ENCODE measurements at places on chromosomes 6 and 20.
A peak's percentile ranks its signal among the peaks of the same experiment; 100 is the strongest.

- DNase-seq, result peak; percentile 55
Observed at GRCh38 chr6:152952866-152953509, 29.9 kb downstream of the FBXO5 start.

DNA sequence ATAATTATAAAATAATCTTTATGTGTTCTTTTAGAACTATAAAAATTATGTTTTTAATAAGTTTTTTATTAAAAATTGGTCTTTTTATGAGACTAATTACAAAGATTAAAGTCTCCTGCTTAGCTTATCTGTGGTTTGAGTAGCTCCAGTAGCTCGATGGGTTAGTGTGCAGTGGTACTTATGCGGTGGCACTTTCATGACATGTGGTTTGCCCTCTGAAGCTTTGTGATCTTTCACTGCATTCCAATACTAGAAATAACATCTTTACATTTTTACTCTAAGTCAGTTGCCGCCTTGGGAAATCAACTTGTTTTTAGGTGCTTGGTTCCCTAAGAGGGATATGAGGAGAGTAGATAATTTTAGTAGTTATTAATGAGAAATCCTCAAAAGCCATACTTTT is 699.5 kb upstream of the FLRT3 start:
- no peak for DNase-seq

DNA sequence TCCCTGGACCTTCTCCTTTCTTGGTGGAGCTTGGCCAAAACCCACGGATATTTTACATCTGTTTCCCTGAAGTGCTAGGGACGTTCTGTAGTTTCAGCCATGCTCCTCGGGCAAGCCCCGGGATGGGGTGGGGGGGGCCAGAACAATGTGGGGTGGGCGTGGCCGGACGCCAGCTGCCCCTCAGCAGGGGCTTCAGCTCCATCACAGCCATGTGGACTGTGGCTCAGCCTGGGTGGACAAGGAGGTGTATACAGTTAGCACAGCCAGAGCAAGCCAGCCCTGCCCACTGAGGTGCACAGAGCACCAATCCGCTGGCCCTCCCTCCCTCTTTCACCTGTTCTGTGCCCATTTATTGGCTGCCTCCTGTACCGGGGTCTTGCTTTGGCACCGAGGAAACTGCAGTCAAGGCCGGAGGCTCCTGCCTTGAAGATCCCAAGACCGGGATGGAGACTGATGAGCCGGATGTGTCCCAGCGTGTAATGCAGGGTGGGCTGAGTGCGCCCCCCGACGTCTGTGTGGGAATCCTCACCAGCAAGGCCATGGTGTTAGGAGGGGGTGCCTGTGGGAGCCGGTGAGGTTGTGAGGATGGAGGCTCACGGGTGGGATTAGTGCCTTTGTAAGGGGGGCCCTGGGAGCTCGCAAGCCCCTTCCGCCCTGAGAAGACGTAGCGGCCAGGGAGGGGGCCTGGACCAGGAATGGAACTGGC is 28.0 kb downstream of the FRMD1 start:
- DNase-seq, result no peak

DNA sequence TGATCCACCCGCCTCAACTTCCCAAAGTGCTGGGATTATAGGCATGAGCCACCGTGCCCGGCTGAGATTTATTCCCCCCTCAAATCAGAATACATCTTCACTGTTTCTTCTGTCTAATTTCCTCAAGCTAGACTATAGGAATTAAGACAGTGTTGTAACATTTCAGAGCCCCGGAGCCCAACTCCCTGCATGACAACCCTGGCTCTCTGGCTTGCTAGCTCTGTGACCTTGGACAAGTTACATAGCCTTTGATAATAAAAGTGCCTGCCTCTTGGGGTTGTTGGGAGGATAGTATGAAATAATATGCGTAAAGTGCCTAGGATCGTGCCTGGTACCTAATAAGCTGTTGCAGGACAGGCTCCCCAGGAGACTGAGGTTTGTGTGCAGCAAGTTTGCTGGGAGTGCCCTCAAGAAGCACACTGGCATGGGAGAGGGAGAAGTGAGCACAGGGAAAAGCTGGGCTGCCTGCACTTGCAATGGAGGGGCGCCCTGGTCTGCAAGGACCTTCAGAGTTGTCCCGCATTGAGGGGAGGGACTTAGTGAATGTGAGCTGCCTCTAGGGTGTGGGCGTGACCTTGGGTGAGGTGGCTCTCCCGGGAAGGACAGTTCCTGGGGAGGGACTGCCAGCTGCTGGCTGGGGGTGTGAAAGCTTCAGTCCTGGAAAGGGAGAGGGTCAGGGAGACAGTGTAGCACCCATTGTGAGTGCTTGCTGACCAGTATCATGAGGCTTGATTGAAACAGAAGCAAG is 43.4 kb downstream of the TAF8 start:
- DNase-seq, result no peak

GRCh38 chr20:43824309-43825050 is 90.2 kb upstream of the TOX2 start:
- no peak for DNase-seq

DNA sequence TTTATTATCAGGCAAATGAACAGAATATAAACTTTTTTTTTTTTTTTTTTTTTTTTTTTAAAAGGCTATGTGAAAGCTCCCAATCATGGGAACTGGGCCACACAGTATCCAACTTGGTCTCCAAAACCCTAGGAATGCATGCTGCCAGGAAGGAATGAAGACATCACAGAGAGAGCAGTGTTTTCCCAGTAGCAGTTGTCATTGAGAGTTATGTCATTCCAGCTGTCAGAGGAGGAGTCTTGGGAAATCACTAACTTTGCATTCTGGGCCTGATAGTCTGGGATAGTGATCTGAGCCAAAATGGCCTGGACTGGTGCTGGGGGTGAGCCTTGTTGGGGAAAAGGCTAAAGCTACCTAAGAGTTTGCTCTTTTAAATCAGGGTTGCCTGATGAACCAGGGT is 231.3 kb upstream of the MAP3K7 start:
- DNase-seq, result no peak

- DNase-seq, result no peak
Observed at GRCh38 chr6:92864966-92865555, 554.3 kb downstream of the EPHA7 start.

DNA sequence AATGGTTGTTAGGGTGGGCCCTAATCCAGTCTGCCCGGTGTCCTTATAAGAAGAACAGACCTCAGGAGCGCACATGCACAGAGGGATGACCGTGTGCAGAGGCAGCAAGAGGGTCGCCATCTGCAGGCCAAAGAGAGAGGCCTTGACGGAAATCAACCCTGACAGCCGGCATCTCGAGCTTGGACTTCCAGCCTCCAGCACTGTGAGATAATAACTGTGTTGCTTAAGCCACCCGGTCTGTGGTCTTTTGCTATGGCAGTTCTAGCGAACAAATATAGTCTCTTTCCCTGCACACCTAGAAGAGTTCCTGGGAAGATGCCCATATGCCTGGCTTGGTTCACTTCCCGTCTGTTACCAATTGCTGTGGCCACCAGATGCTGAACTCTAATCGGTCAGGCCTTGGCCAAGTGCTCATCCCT is 35.3 kb upstream of the PTGIS start:
- peak; percentile 39 for DNase-seq

DNA sequence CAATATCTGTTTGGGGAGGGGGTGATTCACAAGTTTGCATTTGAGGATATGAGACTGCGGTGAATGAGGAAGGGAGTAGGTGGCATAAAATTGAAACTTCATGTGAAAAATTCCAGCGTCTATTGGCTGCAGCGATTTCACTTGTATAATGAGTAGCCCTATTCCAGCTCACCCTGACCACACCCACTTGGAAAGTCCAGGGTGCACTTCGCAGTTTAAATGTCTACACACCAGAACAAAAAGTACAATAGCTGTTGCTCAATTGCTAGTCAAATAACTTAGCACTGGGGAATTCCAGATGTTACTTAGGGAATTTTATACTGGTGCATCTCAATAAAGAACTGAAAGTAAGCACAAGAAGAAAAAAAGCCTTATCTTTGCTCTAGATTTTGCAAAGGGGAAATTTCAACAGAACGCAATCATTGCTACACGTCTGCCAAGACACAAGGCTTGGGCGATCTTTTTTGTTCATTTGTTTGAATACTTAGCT is 6.3 kb downstream of the TNFAIP3 start:
- peak; percentile 88 for DNase-seq

DNA sequence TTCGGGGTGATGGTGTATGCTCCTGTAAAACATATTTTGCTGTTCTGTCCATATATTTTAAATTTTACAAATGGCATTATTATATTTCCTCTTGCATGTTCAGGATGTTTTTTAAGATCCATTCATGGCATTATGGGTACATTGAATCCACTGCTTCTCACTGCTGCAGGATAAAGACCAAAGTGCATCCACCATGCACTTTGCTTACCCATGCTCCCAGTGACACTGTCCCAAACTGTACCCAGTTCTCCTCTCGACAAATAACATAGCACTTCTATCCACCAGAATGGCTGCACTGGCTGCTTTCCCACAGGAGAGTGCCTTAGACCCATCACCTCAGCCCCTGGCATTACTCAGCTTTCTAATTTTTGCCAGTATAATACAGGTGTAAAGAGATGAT is 29.7 kb downstream of the MTRES1 start:
- no peak for DNase-seq

- DNase-seq, result no peak
Observed at GRCh38 chr20:44319839-44320422, 8.9 kb upstream of the FITM2 start.

GRCh38 chr20:20754714-20755113 is 42.3 kb upstream of the RALGAPA2 start:
- no peak for DNase-seq

DNA sequence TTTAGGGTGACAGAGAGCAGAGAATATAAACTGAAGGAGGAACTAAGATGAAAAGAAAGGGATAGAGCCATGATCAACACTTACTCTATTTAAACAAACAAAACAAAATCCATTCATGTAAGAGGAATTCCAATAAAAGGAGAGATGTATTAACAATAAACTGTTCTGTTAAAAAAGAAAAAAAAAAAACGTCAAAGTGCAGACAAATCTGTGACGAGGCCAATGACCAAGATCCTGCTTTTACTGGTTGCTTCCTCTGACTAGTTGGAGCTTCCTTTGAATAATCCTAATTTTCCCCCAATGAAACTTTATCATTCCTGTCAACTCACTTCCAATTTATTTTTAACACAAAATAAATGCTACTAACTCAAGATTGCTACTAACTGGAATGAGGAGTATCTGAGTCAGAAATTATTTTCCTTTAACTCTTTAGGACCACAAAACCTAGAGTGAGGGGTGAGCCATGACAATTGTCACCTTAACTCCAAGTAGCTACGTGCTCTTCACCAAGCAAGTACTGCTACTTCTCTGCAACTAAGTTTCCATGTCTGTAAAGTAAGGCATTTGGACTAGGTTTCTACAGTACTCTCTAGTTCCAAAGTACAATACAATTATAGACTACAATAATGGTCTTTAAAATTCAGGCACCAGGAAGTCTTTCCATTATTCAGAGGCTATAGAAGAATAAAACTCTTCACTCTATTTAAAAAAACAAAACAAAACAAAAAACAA is 152.0 kb downstream of the PTPRK start:
- peak; percentile 65 for DNase-seq

DNA sequence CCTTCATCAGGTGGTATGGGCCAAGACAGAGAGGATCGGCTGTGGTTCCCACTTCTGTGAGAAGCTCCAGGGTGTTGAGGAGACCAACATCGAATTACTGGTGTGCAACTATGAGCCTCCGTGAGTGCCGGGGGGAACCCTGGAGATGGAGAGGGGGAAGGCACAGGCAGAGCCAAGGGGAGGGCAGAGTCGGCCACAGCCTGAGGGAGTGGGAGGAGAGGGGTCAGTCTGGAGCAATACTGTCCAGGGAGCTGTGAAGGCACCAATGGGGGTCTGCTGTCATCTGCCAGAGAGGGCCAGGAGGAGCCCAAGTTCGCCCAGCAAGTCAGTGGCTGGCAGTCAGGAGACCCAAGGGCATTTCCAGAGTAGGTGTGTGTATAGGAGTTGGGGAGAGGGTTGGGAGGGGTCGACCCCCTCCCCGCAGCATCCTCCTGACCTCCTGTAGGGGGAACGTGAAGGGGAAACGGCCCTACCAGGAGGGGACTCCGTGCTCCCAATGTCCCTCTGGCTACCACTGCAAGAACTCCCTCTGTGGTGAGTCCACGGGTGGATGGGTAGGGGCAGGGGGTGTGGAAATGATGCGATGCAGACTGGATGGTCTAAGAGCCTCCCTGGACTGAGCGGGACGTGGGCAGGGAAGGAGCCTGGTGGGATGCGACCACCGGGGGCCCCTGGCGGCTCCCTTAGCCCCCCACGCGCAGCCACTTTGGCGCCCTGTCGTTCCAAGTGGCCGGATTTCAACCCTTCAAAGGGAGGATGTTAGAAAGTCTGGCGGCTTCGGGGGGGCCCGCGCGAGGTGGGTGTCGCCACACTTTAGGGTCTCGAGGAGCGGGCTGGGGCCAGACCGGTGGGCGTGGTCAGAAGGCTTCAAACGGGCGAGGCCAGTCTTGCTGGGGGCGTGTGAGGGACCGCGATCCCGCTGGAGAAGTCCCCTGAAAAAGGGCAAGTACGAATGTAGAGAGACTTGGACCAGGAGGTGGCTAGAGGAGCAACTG is 7.2 kb downstream of the PI16 start:
- no peak for DNase-seq

DNA sequence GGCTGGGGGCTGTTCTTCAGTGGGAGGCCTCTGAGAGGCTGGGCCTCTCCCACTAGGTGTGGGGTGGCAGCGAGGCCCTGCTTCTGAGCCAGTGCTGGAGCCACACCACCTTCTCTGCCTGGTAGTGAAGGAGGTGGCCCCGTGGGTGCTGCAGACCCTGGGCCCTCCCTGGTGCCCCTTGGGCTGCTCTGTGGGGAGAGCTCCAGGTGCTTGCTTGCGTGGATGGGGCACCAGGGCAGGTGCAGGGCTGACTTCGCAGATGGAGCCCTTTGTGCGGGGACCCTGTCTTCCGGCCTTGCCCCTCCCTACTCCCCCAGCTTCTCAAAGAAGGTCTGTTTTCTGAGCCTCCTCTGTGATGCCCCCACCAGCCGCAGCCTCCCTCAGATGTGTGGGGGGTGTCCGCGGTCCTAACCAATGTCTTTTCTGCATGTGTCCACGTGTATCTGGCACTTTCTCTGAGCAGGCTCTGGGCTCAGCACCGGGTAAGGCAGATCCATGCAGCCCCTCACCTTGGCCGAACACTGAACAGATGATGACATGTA is 17.2 kb upstream of the MYT1 start:
- DNase-seq, result no peak

DNA sequence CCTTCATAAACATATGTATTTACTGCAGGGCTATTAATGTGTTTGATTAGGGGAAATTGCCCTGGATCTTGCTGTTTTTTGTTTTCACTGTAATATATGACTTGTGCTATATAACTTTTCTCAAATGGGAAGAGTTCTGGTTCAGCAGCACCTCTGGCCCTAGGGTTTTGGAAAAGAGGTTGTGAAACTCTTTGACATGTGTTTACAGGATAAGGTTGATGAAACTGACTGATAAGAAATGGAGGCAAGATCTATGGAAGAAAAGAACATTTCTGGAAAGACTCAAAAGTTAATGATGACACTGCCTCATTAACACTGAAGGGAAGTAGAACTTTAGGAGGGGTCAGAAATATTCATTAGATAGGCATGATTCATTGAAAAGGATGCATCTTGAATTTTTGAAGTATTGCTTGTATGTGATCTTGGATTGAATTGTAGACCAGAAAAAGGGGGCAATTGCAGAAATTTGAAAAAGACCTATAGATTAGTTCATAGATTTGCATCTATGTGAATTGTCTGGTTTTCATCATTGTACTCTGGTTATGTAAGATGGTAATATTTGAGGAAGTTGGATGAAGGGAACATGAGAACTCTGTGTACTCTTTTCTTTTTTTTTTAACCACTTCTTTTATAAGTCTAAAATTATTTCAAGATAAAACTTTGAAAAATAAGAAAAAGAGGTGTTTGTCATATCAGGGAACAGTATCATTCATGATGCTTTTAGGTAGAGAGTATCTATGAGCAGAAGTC is 54.0 kb downstream of the UTRN start:
- no peak for DNase-seq
